ENCODE measurements at places on chromosomes 6 and 20.

DNA sequence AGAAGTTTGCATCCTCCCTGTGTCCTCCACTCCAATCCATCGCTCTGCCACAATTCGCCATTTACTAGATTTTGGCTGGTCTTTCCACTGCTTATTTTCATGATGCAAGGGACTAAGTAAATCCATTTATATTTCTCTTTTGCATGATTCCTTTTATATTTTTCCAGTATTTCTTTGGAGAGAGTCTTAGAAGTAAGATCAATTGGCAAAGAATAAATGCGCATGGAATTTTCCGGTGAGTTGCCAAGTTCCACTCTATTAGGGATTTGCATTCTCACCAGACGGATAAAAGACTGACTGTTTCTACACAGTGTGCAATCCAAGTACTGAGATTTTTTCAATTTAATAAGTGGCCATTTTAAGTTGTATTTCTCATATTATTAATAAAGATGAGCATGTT lies 91.7 kb upstream of the PHACTR3 start:
- DNase-seq = no peak

- DNase-seq = no peak
Measured at GRCh38 chr6:107853230-107853629, 29.1 kb upstream of the SCML4 start.

DNA sequence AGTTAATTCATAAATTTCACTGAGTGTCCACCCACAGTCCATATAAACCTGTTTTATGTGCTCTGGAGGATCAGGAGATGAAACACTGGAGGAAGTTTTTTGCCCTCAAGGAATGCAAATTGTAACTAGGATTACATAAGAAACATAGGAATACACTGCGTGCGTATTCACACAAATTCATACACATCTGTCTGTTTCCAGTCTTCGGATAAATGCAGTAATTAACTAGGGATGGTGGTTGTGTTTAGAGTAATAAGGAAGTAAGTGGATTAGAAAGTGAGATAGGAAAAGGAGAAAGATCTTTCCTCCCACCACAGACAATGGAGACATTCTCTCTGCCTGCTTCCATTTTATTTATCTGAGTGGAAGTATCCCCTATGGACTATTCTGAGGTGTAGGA lies 35.7 kb upstream of the POPDC3 start:
- DNase-seq = no peak

DNA sequence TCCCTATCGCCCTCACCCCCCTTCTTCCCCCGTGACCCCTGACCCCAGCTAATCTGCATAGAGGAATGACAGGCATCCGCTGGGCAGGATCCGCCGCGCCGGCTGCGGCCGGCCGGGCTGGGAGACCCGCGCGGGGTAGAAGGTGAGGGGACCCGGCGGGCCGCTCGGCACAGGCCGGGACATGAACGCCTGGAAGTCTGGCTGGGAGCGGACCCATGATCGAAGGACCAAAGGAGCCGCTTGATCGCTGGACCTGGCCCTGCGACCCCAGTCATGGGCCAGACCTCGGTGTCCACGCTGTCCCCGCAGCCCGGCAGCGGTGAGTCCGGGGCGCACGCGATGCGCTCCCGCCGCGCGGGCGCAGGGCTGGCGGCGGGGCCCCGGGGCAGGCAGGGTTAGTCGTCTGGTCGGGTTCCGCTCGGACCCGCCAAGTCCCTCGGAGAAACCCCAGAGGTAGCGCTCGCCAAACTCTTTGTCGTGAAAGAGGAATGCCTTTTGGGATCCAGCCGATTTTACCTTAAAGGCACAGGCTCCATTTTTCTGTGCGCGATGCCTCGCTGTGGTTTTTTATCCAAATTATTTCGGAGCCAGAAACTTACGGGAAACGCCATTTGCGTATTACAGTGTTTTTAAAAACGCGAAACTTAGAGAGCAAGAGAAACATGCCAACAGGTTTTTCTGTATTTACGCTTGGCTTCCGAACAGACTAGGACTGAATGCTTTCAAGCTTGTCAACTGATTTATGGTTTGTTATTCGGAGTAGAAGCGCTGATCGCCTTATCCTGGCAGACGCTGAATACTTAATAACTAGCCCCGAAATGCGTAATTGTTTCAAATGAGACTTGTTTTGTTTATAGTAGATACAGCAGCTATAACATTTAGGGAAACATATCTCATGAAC lies at the start of gene PHACTR2:
Gene PHACTR2 (plus strand): TSS at position 75 of the 901 bp plus-strand sequence. CDS start 199 bp downstream, at position 274.
- peak; percentile 68 for DNase-seq

DNA sequence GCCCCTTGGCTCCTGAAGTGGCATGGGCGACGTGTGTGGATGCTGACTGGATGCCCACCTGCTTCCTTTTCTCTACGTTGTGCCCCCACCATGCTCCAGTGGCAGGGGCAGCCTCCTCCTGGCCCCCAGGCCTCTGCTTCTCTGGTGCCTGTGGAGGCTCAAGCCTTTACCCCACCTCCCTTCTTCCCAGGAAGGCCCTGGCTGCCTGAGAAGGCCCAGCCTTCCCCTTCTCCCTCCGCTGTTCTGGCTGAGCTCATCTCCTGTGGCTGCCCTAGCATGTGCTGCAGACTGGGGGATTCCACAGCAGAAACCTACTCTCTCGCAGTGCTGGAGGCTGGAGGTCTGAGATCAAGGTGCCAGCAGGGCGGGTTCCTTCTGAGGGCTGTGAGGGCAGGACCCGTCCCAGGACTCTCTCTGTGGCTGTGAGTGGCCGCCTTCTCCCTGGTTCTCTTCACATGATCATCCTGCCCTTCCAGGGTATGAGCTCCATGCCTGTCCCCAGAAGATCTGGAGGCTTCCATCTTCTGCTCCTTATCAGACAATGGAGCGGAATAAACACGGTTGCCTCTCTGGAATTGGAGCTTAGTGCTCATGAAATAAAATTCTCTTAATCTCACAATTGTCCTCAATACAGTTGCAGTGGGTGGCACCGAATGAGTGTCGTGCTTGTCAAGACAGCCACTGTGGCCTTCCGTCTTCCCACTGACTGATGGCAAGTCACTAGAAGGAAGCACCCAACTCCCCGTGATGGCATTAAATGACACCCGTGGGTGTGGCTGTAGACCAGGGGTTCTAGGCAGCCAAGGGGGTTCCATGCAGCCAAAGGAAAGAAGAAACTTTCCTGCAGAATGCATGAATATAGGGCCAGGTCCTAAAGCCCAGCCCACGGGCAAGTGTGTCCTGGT lies 25.1 kb downstream of the PHACTR3 start:
- no peak for DNase-seq

GRCh38 chr20:23167431-23167830 lies 81.3 kb upstream of the CD93 start:
- DNase-seq = no peak

- no peak for DNase-seq
Measured at GRCh38 chr6:89952686-89953085, 58.4 kb downstream of the GJA10 start.

DNA sequence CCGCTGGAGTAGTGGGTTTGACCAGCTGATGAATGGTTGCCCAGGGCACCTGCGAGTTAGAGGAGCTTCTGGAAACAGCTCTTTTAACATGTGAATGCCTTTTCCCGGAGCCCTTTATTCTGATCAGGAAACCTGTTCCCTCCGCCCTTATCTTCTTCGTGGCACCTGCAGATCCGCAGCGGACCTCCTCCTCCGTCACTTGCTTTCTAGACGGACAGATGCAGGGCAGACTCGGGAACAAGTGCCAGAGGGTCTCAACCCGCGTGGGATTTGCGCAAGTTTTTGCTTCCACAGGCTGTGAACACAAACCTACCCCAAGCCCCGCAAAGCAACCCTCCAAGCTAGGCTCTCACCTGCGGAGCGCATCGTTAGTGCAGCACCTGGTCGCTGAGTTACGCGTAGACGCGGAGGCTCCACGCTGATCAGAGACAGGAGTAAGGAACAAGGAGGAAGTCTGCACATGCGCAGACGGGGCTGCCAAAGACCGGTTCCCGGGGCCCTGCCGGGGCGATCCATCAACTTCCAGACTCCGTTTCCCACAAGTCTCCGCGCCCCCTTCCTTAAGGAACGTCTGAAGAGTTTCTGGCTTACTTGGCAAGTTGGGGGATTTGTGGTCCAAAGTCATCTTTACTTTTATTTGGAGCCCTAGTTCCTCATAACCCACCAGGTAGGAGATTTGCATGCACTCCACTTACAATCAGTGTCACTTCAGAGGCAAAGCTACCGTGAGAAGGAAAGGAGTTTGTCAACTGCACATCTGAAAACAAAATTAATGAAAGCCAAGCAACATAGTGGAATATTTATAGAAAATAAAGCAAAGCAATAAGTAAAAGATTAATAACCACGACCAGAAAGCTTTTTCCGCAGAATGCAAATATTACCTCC lies 52.7 kb upstream of the ELMO2 start:
- peak; percentile 88 for DNase-seq

GRCh38 chr20:3997446-3997845 lies 17.9 kb downstream of the RNF24 start:
- no peak for DNase-seq

DNA sequence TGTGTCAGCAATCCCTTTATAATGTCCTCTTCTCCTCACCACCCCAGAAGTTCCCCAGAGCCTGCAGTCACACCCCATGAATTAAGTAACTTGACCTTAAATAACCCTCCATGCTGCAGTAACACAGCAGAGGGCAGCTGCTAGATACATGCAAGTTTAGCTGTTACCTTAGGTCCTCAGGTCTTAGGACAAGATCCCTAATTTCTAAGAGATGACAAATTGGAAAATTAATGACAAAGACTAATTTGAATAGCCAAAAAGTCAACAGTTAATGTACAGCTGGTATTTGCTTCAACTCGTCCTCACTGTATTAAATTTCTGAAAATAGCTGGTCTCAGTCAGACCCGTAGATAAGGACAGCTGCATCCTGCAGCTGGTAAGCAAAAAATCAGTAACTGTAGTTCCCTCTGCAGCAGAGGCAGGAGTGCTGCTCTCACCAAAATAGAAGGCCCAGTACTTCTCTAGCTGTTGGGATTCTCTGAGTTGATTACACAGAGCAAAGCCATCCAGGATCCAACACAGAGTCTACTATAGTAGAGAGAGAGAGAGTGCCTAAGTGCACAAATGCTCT lies 62.4 kb downstream of the TNFRSF21 start:
- no peak for DNase-seq

DNA sequence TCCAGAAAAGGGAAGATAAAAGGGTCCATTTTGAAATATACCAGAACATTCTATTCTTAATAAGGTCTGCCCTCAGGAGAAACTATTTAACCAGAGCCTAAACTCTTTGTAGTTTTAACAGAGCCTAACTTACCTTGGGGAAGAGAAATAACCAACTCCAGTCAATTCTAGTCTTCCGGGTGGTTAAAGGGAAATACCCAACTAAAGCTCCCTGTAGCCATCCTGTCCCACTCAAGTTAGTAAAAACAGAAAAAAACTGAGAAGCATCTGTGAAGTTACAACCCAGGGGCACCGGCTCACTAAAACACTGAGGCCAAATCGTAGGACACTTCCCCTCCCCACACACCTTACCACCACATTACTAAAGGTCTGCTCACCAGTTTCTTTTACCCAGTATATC lies 23.7 kb downstream of the CEP85L start:
- DNase-seq = no peak

- peak; percentile 28 for DNase-seq
Measured at GRCh38 chr6:27806981-27807440, 105.2 kb downstream of the OR2B2 start.

DNA sequence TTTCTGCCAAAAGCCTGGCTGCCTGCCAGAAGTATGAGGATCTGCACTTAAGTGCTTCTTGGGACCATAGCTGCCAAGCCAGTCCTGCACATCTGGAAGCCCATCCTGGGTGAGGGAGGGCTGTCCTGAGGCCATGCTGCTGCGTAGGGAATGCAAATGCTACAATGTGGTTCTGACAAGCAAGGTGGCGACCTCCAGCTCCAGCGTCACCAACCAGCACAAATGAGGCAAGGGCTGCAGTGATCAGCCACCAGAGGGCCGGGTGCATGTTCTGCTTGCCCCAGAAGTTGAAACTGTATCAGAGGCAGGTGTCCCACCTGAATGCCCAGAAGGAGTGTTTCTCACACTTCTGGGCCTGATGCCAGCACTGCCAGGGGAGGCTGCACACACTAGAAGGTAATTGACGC lies 99.1 kb upstream of the KCNQ5 start:
- DNase-seq = no peak

- DNase-seq = no peak
Measured at GRCh38 chr6:155213611-155214372, 50.0 kb upstream of the CLDN20 start.

DNA sequence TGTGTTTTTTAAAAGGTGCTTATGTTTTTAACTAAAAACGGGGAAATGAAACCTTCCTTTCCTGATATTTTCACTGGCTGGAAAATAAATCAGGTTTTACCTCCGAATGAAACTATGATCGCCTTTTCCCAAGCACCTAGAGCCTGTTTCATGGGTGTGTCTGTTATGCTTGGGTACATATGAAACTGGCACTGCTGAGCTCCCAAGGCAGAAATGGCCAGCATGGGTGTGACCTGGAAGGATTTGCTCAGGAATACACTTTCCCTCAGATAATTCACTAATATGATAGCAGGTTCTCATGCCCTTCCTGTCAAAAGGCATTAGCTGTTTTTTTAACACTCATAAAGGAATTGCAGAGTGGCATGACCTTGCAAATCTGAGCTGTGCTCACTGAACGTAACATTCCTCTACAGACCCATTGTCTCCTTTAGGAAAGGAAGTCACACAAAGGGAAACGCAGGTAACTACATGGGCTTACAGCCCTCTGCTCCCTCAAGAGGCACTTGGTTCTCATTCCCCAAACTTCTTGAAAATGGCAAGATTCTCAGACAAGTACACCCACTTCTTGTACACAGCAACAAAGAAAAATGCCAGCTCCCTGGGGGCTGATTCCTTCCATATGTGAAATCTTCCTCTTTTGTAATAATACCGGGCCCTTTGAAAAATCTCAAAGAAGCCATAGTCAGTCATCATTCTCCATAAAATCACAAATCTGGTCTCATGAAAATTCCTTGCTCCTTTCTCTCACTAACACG lies 72.7 kb downstream of the METTL24 start:
- DNase-seq = no peak

- no peak for DNase-seq
Measured at GRCh38 chr6:53825532-53826321, 30.9 kb downstream of the LRRC1 start.

DNA sequence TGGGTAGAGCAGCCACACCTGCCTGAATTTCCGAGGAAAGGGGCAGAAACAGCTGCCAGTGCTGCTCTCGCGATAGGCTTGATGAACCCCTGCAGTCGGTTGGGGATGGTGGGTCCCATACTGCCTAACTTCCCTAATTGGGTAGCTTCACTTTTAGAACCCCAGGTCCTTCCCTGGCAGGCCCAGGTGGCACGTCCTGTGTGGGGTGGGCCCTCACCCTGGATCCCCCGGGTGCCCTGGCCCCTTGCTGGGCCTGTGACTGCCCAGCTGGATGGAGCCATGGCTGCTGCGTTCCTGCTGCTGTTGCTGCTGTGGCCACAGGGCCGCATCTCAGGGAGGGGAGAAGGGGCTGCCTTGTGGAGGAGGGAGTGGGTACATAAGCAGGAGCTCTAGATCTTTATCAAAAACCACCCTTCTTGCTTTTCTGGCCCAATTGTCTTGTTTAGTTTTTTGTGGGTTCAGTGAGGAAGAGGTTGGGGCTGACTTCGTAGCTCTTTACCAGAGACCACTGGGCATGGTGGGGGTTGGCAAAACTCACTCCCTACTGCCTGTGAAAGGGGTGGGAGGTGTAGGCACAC lies 19.2 kb downstream of the TREML4 start:
- DNase-seq = no peak
